Stimulated activated CD8-positive, alpha-beta memory T cell treated with anti-CD3 and anti-CD28 coated beads, Interleukin-7, amount 100 ng/mL, for 1 hour (primary cell): ENCODE measurements at places on chromosomes 7 and 10.

DNA sequence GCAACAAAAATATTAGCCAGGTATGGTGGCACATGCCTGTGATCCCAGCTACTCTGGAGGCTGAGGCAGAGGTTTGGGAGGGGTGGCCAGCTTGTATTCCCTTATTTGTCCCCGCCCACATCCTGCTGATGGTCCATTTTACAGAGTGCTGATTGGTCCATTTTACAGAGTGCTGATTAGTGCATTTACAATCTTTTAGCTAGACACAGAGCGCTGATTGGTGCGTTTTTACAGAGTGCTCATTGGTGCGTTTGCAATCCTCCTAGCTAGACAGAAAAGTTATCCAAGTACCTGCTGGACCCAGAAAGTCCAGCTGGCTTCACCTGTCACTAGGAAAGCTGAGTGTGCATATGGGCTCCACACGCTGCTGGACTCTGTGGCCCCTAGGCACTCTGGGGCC lies 40.0 kb upstream of the RASGEF1A start:
- no peak for DNase-seq

DNA sequence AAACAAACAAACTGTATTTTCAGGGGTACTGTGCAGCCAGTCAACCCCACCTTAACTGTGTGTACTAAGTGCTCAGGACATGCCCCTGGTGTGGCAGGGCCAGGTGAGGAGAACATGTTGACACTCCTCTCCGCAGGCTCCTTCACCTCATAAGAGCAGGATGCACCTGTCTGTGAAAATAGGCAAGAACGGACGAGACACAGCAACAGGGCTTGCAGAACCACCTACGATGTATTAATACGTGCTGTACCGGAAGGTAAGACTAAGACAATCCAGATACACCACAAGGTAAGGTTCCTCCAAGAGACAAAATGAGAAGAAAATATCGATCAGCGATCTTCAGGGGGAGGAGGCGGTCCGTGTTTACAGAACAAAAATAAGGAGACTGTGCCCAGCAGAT lies 65.8 kb upstream of the CAMK2B start:
- no peak for DNase-seq

- no peak for DNase-seq
Observed at GRCh38 chr10:34838366-34838900, 23.3 kb upstream of the PARD3 start.

DNA sequence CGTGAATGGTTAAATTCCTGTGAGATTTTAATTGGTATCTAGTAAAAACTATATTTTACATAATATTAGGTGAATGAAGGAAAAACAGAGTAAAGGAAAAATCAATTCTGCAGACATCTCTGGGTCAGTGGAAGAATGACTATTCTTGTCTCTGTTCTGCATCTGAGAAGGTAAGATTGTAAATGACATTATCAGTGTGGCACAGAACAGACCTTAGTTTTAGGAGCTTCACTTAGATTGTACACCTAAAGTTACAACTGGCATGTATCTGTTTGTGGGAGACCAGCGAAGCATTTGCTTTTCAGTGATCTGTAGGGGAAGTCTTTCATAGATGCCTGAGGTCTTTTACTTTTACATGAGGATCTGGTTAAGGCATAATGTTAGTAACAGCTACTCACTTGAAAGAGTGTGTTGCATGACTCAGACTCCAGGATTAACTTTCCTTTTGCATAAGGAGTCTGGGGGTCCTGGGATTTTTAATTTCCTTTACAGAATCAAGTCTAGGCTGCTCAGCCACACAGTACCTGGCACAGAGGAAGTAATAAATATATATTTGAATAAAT lies 56.2 kb downstream of the JMJD1C start:
- DNase-seq, result no peak

DNA sequence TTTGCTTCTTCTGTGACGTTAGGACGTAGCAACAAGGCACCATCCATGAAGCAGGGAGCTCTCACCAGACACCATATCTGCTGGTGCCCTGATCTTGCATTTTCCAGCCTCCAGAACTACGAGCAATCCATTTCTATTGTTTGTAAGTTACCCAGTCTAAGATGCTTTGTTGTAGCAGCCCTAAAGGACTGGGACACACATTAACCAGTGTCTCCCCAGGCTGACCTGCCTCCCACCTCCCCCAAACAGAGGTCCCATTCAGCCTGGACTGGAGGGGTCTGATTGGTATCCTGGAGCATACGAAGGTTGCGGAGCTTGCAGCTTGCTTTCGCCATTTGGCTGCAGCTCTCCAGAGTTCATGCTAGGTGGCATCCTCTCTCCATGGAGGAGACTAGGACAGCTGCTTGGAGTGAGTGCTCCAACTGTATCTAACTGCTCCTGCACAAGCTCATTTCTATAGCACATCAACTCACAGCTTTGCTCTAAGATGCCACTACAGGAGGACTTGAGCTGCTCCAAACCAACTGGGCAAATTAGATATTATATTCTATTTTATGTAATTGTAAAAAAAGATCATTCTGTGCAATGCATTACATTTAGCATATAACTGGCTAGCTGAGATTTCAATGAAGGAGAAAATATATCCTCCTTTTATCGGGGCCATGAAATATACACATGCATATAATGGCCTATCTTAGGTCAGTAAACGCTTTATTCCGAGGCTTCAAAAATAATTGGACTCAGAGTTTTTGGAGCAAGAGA lies 8.0 kb upstream of the GRK5 start:
- no peak for DNase-seq

- no peak for DNase-seq
Observed at GRCh38 chr10:77915319-77916105, 11.0 kb downstream of the DLG5 start.

- DNase-seq, result no peak
Observed at GRCh38 chr10:72875250-72876055, 18.1 kb upstream of the OIT3 start.

DNA sequence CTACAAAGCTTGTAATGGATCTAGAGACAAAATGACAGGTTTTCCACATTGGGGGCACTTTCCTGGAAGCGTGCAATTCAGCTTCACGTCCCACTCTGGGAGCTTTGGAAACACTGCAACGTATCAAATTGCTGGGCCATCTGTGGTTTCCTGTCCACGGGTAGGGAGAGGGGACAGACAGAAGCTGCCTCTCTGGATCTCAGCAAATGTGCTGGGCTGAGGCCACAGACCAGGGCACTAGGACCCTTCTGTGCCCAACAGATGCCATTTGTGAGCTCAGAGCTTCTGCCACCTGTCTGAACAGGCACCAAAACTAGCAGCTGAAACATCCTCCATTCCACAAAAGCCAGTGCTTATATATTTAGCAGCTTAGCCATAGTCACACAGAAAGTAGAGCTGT lies 40.9 kb upstream of the FRMD4A start:
- DNase-seq, result no peak

DNA sequence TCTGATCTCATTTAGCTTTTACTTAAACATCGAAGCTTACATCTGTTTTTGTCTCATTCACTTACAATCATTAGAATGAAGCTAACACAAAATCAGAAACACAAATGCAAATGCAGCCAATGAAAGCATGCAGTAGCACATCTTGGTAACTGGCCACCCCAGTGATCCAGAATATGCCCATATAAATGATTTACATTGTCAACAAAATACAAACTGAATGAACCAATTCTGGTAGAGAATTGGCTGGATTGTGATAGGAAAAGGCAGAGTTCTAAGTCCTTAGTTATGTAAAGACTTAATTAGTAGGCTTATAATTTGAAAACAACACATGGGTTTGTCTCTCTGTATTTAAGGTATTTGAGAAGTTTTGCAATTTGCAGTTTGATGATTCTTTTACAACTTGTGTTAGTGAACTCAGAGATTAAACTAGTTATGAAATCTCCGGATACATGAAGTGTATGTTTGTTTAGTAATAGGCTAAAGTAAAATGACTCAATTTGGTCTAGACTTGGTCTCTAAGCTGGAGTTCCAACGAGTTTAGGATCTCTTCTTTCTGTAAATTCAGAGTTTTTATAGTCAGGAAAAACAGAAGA lies 21.2 kb downstream of the TECTB start:
- DNase-seq, result no peak

- no peak for DNase-seq
Observed at GRCh38 chr10:29663718-29664117, 28.9 kb upstream of the SVIL start.

- DNase-seq, result no peak
Observed at GRCh38 chr10:109029870-109030269, 893.4 kb downstream of the XPNPEP1 start.

DNA sequence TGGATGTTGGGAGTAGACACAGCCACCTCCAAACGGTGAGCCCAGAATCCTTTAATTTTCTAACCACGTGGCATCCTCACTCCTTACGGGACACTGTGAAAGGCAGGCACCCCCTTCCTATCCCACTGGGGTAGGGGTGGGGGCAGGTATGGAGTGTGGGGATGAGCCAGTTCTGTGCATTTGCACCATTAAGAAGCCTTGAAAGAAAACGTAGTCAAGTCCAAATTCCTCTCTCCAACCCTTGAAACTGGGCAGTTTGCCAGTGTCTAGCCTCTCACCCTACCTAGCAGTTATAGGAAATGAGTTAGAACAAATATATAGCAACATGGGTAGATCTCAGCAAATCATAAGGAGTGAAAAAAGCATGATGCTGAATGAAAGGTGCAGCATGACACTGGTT lies 92.4 kb upstream of the LEP start:
- no peak for DNase-seq

GRCh38 chr10:28375399-28376354 lies 72.8 kb upstream of the MPP7 start:
- no peak for DNase-seq

GRCh38 chr7:11538751-11539299 lies 293.2 kb downstream of the THSD7A start:
- no peak for DNase-seq

GRCh38 chr7:91126762-91127161 lies 137.5 kb upstream of the FZD1 start:
- DNase-seq, result no peak

- DNase-seq, result no peak
Observed at GRCh38 chr7:78226059-78226719, 427.6 kb downstream of the PHTF2 start.

DNA sequence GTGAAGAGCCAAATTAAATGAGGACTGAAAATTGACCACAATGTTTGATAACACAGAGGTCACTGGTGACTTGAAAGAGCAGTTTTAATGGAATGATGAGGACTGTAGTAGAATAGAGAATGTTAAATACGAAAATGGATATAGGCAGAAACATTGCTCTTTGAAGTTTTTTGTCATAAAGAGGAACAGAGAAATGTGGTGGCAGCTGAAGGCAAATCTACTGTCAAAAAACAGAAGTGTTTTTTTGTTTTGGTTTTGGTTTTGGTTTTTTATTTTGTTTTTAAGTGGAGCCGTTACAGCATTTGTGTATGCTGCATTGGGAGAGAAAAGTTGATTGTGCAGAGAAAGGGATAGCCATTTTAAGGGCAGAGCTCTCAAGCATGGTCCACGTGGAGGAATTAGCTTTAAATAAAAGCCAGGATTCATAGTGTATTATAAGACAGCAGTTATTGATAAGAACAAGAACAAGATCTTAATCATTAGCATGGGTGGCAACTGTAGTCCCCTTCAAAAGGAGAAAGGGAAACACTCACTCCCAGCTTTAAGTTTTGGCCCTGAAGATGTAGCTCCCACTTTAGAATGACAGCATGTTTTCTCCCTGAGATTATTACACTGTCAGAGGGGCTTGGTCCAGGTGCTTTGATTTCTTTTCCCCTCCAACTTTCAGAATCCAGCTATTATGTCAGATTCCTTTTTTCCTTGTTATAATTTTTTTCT lies 156.7 kb upstream of the BET1 start:
- no peak for DNase-seq

DNA sequence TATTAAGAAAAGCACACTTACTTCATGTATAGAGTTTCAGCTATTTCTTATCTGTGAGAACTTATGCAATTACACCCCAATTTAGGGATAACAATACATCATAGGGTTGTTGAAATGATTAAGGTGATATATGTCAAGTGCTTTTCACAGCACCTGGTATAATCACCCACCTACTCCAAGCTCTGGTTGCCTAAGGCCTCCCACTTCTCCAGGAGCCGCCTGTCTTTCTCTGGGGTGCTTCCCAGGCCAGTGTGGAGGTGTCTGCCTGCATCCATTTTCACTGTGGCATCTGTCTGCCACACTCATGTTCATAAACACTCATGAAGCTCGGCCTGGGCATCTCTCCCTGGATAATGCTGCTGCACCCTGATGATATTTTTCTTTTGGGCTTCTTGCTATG lies 250.3 kb downstream of the STK31 start:
- DNase-seq, result no peak

DNA sequence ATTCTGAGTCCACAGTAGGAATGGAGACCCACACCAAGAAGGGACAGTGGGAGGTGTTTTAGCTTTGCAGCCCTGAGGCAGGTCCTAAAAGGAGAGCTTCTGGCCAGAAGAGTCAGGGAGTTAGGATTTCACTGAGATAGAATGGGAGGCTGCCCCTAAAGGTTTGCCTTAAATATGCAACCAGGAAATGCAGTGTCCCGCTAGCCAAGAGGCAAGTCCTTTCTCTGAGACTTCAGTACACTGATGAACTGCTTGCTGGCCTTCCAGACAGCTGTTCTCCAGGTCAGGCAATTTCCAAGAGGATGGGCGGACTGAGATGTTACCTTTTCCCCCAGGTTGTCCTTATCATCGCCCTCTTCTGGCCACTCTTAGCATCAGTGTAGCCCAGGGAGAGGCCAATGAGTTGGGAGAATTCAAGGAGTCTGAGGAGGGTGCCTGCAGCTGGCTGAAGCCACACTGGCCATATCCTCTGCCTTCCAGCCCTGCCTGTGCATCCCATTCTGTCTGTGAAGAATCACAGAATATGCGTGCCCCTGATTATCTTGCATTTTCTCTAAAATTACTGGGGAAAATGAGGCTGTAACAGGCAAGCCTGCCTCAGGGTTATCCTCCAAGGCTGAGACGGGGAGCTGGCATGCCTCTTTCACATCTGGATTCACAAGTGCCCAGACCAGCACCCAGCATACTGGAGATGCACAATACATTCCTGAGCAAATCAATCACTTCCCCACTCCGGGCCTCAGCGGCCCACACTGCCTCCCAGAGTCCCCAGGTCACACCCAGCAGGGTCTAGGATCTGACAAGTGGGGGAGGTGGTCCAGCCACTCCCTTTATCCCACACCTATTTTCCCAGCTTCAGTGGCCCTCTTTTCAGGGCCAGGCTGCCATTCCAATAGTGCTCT lies 2.4 kb downstream of the TLL2 start:
- DNase-seq, result no peak

DNA sequence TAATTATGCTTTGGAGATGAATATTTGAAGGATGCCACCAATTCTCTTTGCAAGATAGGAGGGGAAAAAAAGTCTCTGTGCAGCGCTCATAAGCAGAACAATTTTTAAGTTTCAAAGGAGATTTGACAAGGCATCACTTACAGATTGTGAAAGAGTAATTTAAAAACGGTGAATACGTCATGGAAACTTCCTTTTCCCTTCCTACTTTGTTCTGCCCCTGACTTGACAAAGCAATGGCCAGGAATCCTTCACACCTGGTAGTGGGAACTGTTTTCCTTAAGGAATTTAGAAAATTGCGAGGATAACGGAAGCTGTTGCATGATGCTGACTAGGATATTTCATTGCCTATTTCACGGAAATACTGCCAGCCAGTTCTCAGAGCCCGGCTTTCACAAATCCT lies 16.7 kb downstream of the FAM107B start:
- no peak for DNase-seq
